Cardiac septum (tissue), 1 donor: ENCODE measurements at places on chromosomes 2 and 18.

- DNase-seq: no peak
Observed at GRCh38 chr2:172333235-172333977, 94.0 kb upstream of the ITGA6 start.

DNA sequence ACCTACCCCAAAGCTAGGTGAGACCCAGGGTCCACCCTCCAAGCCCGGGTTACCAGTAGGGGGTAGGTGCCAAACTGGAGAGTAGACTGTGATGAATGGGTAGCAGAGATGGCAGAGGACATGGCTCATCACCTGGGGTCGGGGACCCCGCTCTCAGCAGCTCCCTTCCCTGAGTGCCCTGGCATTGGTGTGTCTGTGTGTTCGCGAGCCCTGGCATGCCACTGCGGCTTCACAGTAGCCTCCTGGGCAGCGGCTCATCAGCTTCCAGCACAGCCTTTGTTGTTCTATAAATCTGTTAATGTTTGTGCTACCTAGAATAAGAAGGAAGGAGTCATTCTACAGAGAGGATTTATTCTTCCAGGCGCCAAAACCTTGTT, 62.6 kb upstream of the ALPP start:
- no peak for DNase-seq

GRCh38 chr18:78605255-78605654, 374.4 kb upstream of the SALL3 start:
- peak; percentile 38 for DNase-seq

DNA sequence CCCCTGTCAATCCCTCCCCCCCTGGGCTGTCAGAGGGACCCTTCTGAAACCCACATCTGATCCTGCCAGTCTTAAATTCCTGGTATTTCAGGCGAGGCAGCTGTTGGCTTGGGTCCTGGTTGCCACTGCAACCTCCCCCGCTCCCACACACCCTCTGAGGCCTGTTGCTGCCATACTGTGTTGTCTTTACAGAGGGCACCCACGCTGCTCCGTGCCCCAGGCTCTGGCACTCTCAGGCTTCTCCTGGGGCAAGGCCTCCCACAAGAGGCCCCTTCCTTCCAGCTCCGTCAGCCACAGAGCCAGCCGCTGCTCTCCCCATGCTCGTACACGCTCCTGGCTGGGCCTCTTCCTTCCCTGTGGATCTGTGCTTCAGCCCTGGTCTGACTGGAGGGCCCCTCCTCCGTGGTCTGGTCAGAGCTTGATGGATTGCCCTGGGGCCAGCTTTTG, 8.6 kb downstream of the CABLES1 start:
- DNase-seq: no peak
